DMS 273 treated with DMSO at 0.1 percent for 48 hours (cell line): ENCODE measurements at places on chromosomes 1 and 21.

GRCh38 chr1:167654975-167655575, 25.0 kb downstream of the RCSD1 start:
- DNase-seq: no peak

GRCh38 chr1:172393354-172393753, 27.1 kb upstream of the C1orf105 start:
- DNase-seq: no peak

DNA sequence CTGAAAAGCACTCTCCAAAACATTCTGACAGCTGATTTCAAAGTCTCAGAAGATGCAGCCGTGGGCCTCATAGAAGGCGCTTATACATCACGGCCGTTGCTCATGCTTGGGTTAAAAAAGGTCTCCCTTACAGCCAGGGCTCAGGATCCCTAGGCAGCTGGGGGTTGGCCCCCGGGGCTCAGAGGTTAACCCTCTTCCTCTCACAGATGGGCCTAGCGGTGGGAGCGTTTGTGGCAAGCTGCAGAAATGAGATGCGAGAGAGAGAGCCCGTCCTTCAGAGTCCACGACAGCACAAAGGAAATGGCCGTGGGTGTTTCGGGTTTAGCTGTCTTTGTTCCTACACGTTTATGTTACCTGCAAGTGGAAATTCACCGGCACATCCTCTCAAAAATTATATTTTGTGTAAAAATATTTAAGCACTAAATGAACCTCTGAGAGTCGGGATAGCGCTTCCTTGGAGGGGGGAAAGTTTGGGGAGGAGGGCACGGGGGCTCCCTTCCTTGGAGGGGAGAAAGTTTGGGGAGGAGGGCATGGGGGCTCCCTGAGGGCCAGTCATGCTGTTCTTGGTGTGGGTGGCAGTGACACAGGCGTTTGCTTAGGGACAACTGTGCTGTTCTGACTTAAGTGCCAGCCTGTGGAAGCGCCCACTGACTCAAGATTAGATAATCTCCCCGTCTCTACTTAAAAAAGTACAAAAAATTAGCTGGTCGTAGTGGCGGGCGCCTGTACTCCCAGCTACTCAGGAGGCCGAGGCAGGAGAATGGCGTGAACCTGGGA, 20.5 kb upstream of the PRDM15 start:
- no peak for DNase-seq

DNA sequence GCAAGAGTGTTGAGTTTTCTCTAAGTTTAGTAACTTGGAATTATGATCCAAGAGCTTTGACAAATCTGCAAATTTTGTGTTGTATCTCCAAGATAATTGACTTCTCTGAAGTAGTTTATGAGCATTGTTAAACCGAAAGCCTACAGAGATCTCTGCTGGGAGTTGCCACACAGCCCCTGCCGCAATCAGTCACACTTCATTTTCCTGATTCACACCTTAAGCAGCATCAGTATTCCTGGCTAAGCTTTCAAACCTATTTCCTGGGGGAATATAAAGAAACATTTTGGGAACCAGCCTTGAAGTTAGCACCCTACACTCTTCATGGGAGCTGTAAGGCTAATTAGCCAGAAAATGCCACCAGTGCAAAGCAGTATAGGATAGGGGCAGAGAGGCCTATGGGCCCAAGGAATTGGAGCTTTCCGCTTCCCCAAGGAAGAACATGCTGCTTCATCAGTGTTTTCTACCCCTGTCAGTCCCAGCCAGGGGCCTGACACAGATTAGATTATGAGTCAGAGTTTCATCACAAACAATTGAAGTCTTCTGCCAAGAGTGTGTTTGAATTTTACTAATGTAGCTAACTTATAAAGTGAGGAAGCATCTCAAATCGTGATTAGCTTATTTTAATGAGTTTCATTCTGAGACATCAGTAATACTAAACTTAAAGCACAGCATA, 23.2 kb upstream of the CACYBP start:
- DNase-seq: no peak

DNA sequence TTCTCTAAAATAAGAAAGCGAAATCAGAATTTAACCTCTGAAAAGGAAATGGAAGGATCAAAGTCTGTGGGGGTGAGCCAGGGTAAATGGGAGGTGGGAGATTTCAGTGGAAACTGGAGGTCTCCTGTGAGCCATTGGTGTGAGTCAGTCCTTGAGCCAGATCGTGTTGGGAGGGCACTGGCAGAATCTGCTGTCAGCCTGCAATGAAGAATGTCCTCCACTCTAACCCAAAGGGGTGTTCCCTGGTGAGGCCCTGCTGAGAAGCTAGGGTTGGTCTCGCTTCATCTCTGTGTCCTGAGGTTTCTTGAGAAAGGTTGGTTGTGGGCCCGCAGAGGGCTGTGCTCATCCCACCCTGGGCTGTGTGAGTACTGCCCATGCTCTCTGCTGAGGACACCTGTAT, 2.4 kb downstream of the QSOX1 start:
- DNase-seq: no peak

DNA sequence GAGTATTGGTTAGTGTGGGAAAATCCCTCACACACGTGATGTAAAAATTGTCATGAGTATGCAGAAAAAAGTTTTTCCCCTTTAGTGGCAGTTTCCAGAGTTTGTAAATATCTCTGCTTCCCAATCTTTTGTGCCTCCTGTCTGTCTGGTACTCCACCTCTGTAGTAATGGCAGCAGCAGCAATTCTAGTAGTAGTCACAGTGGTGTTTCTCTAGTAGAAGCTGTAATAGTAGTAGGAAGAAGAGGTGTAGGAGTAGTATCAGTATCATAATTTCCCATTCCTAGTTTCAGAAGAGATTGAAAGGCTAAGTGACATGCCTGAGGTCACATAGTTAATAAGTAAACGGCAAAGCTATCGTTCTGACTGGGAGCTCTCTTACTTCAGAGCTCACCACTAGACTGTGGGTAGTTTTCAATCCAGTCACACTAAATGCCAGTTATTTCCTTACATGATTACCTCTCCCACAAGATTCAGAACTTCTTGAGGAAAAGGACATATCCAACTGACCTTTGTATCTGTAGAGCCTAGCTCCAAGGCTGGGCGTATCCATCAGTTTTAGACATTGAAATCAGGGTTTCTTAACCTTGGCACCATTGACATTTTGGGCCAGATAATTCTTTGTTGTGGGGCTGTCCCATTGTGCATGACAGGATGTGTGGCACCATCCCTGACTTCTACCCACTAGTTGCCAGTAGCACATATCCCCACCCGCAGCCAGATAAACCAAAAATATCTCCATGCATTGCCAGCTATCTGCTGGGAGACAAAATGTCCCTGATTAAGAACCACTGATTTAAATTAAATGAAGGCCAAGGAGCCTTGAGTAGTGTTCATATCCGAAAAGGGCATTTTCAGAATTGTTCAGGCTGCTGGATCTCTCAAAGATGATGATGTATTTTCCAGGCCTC, 135.9 kb downstream of the FGGY start:
- DNase-seq: no peak

- DNase-seq: no peak
Observed at GRCh38 chr1:198641501-198641900, 2.7 kb downstream of the PTPRC start.

DNA sequence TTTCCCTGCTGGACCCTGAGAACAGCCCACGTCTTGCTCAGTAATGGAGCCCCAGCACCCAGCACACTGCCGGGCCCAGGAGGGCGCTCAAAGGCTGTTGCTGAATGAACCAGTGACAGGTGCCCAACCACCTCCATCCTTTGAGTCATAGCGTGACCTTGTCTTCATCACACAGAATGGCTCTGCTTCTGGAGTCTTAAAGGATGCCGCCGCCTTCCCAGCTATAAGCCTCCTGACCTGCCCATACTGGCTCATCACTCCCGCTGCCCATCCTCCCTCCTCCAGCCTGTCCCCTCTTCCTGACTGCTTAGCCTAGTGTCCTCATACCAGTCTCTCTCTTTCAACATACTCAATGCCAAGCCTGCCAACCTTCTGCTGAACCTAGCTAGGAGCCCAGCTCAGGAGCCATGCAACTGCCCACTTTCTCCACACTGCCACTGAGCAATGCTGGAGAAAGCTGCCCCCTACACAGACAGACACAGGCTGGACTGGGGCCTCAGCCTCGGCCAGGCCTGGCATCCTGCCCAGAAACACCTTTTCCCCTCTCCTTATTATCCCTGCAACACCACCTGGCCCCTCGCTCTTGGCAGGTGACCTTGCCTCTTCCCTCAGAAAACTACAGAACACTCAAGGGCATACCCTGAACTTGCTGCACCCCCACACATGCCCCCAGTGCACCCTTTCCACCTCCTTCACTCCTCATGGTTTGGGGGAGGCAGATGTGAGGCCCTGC, 14.1 kb downstream of the TTC39A start:
- no peak for DNase-seq

GRCh38 chr1:168180148-168180524, 1.4 kb downstream of the TIPRL start:
- no peak for DNase-seq

- no peak for DNase-seq
Observed at GRCh38 chr1:206002160-206002559, 1.0 kb downstream of the RAB7B start.

GRCh38 chr1:39833121-39833520, 44.5 kb upstream of the BMP8B start:
- peak; percentile 90 for DNase-seq

DNA sequence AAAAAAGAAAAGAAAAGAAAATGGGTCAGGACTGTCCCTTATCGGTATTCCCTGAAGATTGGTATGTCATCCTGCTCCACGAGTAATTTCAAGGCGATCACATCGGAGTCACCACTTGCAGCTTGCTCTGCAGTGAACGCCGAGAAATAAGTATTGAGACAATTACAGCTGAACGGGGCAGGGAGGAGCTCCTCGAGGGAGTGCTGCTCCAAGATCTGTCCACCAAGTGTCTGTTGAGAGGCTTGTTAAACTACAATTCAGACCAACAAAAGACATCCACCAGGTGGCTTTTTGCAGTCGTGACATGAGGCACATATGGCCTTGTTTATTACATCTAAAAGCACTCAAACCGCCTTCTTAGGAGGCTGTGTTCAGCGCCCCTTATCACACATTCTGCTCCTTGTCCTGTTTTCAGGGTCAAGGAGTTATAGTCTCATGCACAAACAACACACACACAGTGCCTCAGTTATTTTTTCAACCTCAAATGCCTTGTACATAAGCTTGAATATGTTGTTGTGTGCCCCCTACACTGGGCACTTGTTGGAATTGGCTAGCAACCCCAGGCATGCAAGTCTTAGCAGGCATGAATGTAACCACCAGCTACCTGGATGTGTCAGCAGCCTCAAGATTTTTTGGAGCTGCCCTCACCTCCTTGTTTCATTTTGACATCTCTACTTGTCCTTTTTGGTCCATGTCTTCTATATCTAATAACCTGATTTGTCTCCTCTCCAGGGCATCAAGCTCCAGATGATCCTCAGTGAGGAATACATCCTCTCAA, 13.0 kb upstream of the CD48 start:
- no peak for DNase-seq

DNA sequence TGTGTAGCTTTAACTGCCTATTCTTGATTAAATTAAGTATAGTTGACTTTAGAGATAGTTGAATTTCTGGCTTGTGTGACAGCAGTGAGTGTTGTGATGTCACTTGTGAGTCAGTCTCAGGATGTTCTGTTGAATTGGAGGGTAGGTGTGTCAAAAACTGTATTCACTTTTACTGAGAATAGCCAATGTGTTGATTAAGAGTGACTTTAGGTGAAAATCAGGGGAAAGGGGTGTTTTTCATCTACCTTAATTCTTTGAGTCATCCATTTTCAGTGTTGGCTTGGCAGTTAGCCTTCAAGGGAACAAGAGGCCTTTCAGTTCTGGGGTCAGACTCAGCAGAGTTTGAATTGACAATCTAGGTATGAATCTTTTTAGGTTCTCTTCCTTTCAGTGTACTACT, 75.9 kb downstream of the CDC14A start:
- no peak for DNase-seq

- peak; percentile 23 for DNase-seq
Observed at GRCh38 chr1:234617986-234618736, 8.2 kb upstream of the IRF2BP2 start.

DNA sequence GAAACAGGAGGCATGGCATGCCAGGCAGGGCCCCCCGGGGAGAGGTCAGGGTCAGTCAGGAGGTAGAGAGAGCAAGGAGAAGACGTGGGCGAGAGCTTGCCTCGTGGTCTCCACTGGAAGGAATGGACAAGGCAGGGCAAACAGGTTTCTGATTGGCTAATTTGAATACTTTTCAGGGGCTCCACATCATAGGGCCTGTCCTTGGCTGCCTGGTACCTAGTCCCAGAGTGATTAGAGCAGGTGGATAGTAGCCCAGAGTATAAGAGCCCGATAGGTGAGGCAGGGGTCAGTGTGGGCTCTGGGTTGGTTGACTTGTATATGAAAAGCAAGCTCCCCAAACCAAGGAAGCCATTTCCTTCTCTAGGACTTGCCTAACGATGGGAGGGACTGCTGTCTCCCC, 178.6 kb downstream of the ZP4 start:
- DNase-seq: no peak

DNA sequence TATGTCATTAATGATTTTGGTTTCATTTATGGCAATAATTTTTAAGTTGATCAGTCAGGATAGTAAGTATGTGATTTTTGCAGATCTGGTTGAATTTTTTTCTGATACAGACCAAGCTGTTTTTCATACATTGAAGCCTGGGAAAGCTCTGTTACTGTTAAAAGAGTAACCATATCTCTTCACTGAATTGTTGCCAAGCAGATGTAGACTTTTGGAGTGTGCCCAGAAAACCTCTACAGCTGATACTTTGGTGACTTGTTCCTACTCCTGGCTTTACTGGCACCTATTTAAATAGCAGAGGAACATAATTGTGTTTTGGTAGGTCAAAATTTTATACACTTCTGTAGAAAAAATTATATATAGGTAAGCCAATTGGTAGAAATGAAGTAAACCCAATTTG, 49.4 kb downstream of the NFIA start:
- peak; percentile 47 for DNase-seq

- no peak for DNase-seq
Observed at GRCh38 chr21:39737376-39738000, 7.5 kb upstream of the IGSF5 start.

DNA sequence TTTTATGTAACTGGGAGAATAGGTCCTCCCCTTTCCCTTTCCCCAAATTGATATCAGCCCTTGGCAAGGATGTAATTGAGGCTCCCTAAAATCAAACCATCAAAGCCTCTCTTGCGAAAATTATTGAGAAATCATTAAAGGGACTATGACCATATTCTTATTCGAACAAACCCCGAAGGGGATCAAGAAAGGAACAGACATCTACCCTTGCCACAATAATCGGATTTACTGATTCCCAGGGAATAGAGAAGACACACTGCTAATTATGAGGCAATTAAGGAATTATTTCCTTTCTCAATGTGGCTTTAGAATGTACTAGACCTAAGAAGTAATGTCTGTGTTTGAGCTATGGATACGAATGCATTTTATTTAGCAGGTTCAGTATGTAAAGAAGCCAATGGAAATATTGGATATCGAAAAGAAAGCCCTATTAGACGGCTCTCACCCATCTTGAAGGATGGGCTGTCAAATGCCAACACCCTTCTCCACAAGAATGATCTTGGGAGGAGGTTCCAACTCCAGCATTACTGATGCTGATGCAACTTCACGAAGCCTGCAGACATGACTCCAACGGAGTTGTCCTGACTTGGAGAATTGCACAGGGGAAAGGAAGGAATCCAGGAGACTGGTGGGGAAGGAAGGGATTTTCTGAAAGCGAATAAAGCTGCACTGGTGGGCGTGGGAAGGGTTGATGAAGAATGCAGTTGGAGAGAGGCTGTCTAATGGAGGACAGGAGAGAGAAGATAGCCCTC, 11.6 kb upstream of the PTPRF start:
- DNase-seq: no peak

GRCh38 chr1:94609619-94610018, 68.1 kb upstream of the F3 start:
- DNase-seq: no peak

- DNase-seq: no peak
Observed at GRCh38 chr1:99992760-99993467, 23.1 kb downstream of the SLC35A3 start.

- DNase-seq: no peak
Observed at GRCh38 chr1:6171548-6172124, 8.5 kb downstream of the CHD5 start.
